Cardiac fibroblast (primary cell): ENCODE measurements at places on chromosomes 6 and 20.

- peak; percentile 12 for DNase-seq
These were observed 92.7 kb downstream of the IRF4 start for GRCh38 chr6:484086-484745.

GRCh38 chr6:125480571-125480970 lies 178.8 kb upstream of the HDDC2 start:
- peak; percentile 50 for DNase-seq

DNA sequence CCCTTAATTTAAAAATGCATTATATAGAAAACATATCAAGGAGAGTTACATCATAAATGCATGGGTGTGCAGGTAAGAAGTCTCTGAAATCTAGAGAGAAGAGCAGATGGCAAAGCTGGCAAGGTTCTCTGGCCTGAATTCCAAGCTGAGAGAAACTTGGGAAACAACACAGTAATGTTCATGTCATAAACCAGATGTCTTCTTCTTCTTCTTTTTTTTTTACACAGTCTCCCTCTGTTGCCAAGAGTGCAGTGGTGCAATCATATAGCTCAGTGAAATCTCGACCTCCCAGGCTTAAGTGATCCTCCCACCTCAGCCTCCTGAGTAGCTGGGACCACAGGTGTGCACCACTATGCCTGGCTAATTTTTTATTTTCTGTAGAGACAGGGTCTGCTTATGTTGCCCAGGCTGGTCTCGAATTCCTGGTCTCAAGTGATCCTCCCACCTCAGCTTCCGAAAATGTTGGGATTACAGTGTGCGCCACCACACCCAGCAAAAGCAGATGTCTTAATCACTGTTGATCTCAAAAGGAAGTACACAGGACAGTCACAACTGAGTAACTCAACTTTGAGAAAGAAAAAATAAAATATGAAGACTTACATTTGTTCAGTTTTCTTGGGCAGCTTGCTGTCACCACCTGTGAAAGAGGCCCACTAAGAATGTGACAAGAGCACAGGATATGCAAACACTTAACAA lies 77.3 kb downstream of the DNAAF9 start:
- peak; percentile 71 for DNase-seq

GRCh38 chr6:158662954-158663624 lies 13.2 kb downstream of the SYTL3 start:
- no peak for DNase-seq

- no peak for DNase-seq
These were observed 709.8 kb downstream of the EPM2A start for GRCh38 chr6:145025488-145025887.

- no peak for DNase-seq
These were observed 40.8 kb downstream of the ANKEF1 start for GRCh38 chr20:10075606-10076005.

DNA sequence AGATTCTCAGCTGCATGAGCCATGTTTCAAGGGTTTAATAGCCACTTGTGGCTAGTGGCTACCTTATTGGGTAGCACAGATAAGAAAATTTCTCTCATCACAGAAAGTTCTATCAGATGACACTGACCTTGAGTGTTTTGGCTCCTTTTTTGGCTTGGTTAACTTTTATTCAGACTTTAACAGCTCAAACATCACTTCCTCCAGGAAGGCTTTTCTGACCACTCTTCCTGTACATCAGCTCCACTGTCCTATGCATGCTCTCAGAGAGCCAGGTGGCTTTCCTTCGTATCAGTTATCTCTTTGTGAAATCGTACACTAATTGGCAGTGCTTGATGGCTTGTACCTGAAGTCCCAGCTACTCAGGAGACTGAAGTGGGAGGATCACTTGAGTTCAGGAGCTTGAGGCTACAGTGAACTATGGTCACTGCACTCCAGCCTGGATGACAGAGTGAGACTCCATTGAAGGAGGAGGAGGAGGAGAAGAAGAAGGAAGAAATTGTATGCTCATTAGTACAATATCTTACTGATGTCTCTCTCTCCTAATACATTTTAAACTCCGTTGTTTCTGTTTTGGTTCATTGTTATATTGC lies 10.7 kb downstream of the MAFB start:
- DNase-seq: no peak

DNA sequence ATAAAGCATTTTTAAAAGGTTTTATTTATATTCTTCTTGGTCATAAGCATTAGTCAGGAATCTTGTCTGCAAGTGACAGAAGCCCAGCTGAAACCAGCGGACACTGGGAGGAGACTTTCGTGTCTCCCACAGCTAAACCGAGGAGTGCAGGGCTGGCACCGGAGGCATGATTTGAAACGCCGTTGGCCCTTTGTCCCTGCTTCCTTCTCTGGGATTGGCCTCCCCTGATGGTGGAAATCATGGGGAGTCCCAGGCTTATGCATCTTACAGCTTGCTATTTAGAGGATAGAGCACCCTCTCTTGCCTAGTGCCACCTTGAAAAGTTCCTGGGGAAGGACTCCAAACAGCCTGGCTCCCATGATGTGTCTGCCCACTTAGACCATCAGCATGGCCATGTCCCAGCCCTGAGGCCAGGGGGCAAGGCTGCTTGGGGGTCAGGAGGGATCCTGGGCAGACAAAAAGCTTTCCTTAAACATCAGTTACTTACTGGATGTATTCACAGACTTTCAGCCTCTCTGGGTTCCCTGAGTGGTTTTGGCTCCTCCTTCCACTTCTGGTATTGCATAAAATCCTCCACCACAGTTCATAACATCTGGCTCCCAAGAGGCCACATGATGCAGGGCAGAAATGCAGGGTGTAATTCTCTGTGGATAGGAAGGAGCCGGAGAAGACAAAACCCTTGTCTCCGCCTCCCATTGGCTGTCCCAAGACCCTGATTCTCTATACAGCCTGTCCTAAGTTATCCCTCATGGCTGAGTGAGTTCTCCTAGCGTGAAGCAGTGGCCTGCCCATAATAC lies 49.3 kb upstream of the INSM1 start:
- peak; percentile 6 for DNase-seq

GRCh38 chr6:79861023-79861422 lies 86.3 kb downstream of the ELOVL4 start:
- no peak for DNase-seq

DNA sequence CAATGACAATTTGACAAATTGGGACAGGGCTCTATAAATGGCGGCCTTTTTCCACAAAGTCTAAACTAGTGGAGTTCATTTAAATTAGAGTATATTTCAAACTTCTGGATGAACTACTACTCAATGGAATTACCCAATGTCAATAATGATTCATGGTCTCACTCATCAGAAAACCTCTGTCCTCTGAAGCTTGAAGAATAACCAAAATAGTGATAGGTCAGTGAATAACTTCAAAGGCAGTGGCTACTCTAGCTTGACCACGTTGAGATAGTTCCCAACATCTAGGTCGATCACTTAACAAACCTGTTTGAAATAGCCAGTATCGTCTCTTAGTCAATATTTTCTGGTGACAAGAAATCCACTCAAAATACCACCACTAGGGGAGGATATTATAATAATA lies 197.6 kb downstream of the HDGFL1 start:
- peak; percentile 69 for DNase-seq

DNA sequence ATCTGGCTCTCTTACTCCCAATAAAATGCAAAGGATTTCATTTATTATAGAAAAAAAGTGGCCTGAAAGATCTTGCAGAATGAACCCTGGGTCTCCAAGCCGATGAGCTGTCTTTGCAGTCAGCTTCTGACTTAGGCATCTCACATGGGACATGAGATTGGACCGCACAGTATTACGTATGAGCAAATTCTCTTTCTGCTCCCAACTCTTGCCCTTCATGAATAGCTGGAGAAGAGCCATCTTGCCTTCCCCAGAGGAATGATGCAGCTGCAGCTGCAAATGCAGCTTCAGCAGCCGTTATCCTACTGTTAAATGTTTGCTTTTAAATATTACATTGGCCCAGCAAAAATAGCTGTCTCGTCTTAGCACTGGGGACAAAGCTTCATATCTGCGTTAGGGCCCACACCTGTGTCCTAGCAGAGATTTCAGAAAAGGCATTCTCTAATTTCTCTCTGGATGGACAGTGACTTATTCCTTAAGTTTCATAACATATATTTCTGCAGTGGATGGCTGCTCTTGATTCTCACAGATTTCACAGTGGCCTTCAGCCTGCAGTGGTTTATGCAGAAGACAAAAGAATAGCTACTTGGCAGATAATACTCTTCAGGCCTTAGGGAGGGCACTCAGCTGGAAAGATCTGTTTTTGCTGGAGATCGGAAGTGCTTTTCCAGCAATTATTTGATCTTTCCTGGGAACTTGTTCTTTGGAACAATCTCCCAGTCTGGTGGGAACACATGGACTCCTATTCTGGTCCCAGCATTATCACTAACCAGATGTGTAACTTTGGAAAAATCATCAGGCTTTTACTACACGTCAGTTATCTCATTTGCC lies 129.2 kb downstream of the FYN start:
- peak; percentile 93 for DNase-seq

DNA sequence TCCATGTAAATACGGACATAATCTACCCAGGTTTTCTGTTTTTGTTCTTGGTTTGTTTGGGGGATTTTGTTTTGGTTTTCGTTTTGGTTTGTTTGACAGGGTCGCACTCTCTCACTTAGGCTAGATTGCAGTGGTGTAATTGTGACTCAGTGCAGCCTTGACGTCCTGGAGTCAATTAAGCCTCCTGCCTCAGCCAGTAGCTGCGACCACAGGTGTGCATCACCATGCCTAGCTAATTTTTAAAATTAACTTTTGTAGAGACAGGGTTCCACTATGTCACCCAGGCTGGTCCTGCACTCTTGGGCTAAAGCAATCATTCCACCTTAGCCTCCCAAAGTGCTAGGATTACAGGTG lies 37.8 kb upstream of the EYA4 start:
- DNase-seq: no peak

DNA sequence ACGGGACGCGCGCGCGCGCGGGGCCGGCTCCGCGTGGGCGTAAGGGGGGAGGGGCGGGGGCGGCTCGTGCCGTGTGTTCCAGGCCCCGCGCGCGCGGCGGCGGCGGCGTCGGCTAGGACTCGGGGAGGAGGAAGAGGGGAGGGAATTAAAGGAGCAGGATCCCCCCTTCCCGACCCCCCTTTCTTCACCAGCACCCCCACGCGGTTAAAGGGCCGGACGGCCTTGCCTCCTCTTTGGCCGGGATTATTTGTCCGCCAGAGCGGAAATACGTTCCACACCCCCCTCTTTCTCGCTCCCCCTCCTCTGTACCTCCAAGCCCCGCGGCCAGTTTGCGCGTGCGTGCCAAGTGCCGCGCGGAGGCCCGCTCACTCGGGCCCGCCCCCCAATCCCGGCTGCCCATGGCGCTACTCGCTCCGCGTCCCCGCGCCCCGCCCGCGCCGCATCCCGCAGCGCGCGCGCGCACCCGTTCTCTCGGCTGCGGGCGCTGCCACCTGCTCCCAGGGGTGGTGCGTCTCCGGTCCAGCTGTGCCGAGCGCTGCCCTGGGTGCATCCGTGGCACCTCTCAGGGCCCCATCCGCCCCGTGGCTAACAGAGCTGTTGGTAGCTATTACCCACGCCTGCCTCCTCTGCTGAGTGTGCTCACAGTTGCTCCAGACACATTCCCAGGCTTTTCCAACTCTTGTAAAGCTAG lies at the start of gene ZBTB12:
Gene ZBTB12, minus strand, starts transcription at position 134 of the 691 bp plus-strand sequence. CDS start 781 bp downstream, outside the sequence.
- peak; percentile 97 for DNase-seq

DNA sequence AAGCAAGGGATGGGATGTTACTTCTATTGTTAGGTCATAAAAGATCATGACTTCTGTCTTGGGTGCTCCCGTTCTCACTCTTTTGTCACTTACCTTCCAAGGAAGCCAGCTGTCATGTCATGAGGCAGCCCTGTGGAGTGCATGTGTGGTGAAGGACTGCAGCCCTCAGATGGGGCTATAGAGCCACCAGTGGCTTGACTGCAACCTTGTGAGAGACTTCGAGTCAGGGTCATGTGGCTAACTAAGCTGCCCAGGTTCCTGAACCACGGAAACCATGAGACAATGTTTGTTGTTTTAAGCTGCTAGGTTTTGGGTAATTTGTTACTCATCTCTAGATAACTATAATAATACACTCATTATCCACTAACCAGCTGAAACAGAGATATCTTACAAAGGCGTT lies 477.1 kb downstream of the BTBD3 start:
- peak; percentile 27 for DNase-seq

DNA sequence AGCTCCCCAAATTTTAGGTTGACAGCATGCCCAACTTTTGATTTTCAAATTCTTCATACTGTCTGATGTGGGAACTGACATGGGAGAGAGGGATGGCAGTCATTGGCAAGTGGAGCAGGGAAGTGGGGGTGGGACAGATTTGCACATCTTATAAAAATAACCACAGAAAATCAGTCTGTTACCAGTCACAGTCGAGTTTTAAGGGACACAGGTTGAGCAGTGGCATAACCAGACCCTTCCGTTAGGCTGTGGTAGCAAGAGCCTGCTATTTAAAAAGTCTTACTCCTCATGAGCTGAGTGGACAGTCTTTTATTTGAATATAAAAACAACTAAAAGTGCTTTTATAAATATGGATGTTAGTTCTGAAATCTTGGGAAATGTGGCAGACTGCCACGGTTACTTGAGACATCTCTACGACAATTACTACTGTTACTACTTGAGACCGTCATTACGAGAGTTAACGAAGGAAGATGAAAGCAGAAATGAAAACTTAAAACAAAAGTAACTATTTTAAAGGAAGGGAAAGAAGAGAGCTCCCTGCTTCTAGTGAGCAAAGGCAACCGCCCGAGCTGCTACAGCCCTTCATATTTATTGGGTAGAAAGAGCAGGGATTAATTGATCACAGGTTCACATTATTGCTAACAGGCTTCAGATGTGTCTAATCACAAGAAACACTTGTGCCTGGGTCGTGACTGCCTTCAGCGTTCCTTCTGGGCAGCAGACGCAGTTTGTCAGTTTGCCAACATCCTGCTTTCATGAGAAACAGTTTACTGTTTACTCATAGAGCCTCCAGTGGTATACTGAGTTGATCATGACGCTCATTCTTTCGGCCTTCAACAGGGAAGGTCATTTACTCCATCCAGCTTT lies 71.3 kb downstream of the EFHC1 start:
- peak; percentile 50 for DNase-seq

- DNase-seq: no peak
These were observed 9.0 kb downstream of the RRBP1 start for GRCh38 chr20:17673084-17673483.

- peak; percentile 11 for DNase-seq
These were observed 54.3 kb downstream of the RWDD2A start for GRCh38 chr6:83247471-83247870.

- peak; percentile 55 for DNase-seq
These were observed 2.2 kb downstream of the APCDD1L start for GRCh38 chr20:58512808-58513552.

DNA sequence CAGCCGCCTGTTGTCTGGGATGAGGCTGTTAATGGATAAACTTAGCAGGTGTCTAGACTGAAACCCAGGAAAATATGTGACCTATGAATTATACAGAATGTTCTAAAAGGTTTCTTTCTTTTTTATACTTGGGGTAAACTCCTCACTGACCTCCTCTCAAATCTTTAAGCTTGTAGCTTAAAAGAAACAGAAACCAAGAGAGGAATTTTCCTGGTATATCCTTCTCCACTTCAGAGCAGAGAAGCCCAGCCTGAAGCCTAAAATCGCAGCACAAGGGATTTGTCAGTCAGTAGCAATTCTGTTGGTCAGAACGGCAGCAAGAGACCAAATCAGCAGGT lies 99.4 kb upstream of the RIPOR2 start:
- DNase-seq: no peak

- peak; percentile 15 for DNase-seq
These were observed 146.2 kb upstream of the ECI2 start for GRCh38 chr6:4281341-4282293.

- DNase-seq: no peak
These were observed 317.6 kb downstream of the PRKN start for GRCh38 chr6:162409741-162410691.
